ENCODE measurements at places on chromosomes 6 and 20. TPM values are rescaled to one million over a fixed set of nuclear protein-coding genes. Genes with fewer than 3 reads are reported as not detected.
A peak's percentile ranks its signal among the peaks of the same experiment; 100 is the strongest.

PNPLA1 gene
- not detected for total RNA-seq

TFAP2A gene
- total RNA-seq: 0.10 TPM

- H3K27ac ChIP-seq: no peak overlapping the region
- H3K36me3 ChIP-seq: no peaks in the 10 kb centered on the region
- DNase-seq: no peak
- H3K27me3 ChIP-seq: peaks cover 10% of the 10 kb centered on the region
Observed at GRCh38 chr6:106820412-106820852, 154.1 kb downstream of the CD24 start.

- no peak overlapping the region for H3K27ac ChIP-seq
- DNase-seq: no peak
- H3K4me3 ChIP-seq: no peak overlapping the region
- no peaks in the 10 kb centered on the region for H3K4me1 ChIP-seq
- H3K27me3 ChIP-seq: peaks cover 21% of the 10 kb centered on the region
Observed at GRCh38 chr6:14010275-14010674, 85.5 kb downstream of the RNF182 start.

HLA-DQA2 gene
- 0.45 TPM for total RNA-seq

BACH2 gene
- 78.0 TPM for total RNA-seq

ACSS1 gene
- 14.5 TPM for total RNA-seq

PTCHD4 gene
- not detected for total RNA-seq

GRCh38 chr6:168999392-168999791 is 254.3 kb downstream of the THBS2 start:
- no peak overlapping the region for H3K27ac ChIP-seq
- no peak overlapping the region for H3K4me3 ChIP-seq
- no peak for DNase-seq

DNA sequence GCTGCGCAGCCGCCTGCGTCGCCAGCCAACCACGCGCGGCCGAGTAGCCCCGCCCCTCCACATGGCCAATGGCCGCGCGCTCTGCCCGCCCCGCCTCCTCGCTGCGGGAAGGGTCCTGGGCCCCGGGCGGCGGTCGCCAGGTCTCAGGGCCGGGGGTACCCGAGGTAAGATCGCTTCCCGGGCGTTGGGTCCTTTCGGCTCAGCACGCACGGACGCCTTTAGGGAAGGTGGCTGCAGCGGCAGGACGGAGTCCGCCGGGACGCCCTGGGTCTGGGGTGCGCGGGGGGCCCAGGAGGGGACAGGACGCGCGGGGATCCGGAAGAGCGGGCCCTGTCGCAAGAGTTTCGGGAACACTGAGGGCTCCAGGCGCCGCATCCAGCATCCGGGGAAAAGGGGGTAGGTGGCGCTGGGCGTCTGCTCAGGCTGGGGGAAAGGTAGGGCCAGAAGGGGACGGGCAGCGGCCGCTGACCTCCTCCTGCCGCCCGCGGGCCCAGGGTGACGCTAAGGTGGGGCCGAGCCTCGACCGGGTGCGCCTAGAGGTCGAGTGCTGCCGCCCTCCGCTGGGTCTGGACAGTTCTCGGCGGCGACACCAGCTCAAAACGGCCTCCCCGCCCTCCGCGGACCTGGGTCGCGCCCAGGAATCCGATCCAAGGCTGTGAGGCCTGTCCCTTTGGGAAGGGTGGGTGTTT is at the start of gene MAVS:
Gene MAVS, plus strand, starts transcription at position 95 of the 689 bp plus-strand sequence. CDS start 7,791 bp downstream, outside the sequence.
- H3K27me3 ChIP-seq: no peaks in the 10 kb centered on the region
- peaks cover 6% of the 10 kb centered on the region for H3K36me3 ChIP-seq
- DNase-seq: peak; percentile 92
- peak within 1 kb of the TSS; percentile 90 for H3K27ac ChIP-seq
- peak within 1 kb of the TSS; percentile 86 for H3K4me3 ChIP-seq

DNA sequence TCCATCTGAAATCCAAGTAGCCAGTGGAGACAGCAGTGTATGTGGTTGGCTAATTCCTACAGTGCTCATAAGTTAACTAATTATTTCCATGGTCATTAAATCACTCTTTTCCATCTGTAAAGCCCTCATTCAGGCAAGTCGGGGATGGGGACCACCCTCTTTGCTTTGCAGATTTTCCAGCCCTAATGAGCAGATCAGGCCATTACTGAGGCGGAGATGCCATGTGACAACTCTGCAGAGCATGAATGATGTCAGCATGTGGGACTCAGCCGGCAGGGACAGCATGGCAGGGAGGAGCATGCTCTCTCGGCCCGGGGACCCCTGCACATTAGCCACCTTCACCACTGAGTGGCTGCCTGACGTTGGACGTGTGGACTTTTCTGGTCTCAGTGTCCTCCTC is 623.3 kb upstream of the CDH4 start:
- no peak overlapping the region for H3K4me3 ChIP-seq
- no peaks in the 10 kb centered on the region for H3K36me3 ChIP-seq
- H3K27ac ChIP-seq: no peak overlapping the region

LINC00237 gene
- not detected for total RNA-seq
